ENCODE measurements at places on chromosomes 12 and 14.

DNA sequence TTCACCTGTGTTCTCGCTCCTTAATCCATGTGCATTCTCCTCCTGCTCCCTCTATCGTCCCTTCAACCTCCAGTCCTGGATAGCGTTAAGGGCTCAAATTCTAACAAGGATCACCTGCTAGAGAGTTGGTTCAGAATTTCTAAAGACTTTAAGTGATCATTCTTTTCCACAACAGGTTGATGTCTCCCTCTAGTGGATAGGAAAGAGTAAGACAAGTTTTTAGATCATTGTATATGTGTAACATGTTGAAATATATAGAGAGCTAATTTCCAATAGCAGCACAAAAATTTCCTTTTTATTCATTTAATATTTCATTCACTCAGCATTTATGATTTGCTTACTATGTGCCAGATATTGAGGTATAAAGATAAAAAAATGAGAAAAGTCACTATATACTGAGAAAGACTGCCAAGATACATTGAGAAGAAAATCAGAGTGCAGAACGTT is 9.3 kb upstream of the ESR2 start:
- no peak for DNase-seq

DNA sequence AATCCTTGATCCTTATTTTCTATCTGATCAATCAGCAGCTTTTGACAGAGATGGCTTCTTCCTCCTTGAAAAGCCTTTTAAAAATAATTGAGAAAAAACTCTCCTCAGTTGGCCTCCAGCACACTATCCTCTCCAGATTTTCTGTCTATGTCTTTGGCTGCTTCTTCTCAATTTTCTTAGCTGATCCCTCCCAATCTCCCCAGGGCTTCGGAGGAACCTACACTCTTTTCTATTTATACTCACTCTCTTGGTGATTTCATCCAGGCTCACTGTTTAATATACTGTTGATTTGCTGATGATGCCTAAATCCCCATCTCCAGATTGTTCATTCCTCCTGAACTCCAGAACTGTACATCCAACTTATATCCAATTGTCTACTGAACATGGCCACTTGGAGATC is 54.8 kb downstream of the RDH12 start:
- no peak for DNase-seq

- DNase-seq: no peak
Measured at GRCh38 chr14:90194706-90195105, 61.6 kb upstream of the PSMC1 start.

DNA sequence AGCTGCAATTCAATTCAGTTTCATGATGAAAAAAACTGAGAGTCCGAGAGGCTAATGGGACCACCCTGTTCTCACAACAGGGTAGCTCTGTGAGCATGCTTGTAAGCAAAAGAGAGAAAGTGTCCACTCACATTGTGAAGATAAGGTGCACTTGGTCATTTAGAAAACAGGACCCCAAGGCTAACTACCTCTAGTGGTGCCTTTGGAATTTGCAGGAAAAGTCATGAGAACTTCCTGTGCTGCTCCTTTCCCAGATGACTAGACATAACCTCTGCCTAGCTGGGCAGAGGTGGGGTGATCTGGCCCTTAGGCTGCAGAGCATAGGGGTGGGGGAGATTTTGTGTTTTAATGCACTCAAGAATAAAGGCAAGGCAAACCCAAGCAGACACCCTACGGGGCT is 118.9 kb downstream of the STAB2 start:
- no peak for DNase-seq

DNA sequence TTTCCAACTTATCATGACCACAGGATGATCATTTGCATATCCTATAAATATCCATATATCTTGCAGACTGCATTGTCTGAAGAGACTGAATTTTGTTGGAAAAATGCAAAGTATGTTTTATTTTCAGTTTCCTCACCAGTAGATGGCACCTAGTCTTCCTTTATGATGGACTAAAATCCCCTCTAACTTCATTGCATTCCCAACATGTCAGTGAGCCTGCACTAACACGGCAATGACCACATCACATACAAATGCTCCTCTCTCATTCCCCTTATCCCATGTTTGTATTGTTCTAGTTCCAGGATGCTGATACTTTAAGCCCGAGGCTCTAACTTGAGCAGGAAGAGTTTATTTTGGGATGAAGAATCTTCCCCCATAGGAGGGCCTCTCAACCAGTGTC is 24.7 kb upstream of the MYBPC1 start:
- DNase-seq: no peak

DNA sequence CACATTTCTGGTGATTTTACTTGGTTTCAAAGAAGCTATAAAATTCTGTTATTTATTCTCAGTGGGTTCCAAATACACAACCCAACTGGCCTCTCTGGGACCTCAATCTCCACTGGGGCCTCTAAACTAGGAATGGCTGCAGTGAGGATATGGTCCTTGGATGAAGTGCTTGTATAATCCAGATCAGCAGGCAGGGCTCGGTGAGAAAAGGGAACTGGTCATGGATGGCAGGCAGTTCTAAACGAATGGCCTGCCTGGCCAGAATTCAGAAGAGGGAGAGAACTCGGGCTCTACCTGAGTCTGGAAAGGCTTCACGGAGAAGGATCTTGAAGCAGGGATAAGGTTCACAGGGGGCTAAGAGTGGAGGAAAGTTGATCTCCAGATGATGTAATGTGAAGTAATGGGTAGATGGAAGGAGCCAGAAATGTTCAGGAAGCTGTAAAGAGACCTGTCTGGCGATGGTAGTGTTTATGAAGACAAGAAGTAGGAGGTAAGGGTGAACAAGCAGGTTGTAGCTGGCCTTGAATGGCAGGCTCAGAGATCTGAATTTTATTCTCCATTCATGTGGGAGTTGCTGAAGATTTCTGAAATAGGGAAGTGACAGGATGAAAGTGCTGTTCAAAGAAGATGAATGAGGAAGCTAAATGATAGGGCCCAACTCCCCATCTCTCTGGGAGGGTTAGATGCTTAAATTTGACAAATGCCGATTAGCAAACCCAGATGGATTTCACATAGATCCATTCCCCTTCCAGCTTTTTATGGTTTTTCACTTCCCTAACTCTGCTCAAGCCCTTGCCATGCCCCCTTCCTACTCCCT is 31.5 kb upstream of the ANO6 start:
- DNase-seq: no peak

DNA sequence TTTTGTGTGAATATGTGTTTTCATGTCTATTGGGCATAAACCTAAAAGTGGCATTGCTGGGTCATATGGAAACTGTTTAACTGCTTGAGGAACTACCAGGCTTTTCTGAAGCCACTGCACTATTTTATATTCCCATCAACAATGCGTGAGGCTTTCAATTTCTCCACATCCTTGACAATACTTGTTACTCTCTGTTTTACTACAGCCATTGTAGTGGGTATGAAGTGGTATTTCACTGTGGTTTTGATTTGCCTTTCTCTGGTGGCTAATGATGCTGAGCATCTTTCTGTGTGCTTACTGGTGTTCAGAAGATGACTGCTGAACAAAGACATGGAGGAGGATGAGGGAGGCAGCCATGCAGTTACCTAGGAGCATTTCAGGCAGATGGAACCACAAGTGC is 13.2 kb upstream of the TDG start:
- no peak for DNase-seq

- no peak for DNase-seq
Measured at GRCh38 chr12:113919791-113920190, 46.3 kb downstream of the RBM19 start.

- DNase-seq: no peak
Measured at GRCh38 chr12:120978296-120979219, at the start of gene HNF1A. Gene HNF1A (plus strand): TSS chr12:120978543. CDS start chr12:120978769, 226 bp downstream.
